ENCODE measurements at places on chromosomes 13 and 19.

GRCh38 chr19:17889609-17890214 is 18.0 kb downstream of the SLC5A5 start:
- no peak for DNase-seq

DNA sequence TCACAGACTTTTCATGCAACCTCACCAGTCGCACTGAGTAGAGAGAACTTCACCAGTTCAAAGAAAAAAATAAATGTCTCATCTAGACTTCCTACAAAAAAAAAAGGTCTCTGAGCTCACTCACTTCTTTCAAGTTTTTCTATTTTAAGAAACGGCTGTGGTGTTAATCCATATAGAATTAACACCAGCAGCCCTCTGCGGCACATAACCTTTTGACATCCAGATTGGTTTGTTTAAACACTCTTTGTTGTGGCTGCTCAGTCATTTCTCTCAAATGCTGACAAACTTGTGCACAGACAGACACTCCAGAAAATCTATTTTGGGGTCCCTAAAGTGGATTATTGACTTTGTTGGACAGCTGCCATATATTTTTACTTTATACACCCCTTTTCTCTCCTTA is 874.9 kb downstream of the EFNB2 start:
- DNase-seq = no peak

DNA sequence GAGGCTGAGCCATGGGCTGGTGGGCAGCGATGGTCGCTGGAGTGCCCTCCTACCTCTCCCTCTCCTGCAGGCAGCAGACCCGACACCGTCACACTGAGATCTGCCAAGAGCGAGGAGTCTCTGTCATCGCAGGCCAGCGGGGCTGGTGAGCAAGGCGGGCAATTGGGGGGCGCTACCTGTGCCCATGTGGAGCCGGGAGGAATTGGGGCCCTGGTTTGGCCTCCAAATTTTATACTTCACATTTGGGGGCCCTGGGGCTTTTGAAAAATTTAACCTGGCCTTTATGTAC is 9.9 kb downstream of the ARHGAP33 start:
- DNase-seq = no peak

GRCh38 chr19:511101-511851 is 4.0 kb downstream of the TPGS1 start:
- peak; percentile 41 for DNase-seq

- no peak for DNase-seq
These were observed 183.5 kb downstream of the SPRY2 start for GRCh38 chr13:80157261-80157932.

GRCh38 chr13:27440408-27440807 is 10.0 kb downstream of the MTIF3 start:
- DNase-seq = no peak

DNA sequence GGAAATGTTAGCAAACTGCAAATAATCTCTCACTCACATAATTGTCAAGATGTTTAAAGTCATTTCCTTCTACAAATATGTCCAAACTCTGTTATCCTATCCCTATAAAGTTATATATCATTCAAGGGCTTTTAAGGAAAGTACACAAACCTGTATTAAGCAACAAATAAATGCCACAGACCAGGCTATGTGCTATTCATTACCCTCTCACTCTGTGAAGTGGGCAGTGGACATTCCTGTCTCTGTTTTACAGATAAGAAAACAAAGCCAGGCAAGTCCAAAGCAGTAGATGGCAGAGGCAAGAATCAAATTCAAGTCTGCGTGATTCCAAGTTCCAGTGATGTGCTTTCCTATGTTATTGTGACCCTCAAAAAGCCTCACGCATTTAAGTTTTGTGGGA is 140.6 kb downstream of the LHFPL6 start:
- DNase-seq = no peak

DNA sequence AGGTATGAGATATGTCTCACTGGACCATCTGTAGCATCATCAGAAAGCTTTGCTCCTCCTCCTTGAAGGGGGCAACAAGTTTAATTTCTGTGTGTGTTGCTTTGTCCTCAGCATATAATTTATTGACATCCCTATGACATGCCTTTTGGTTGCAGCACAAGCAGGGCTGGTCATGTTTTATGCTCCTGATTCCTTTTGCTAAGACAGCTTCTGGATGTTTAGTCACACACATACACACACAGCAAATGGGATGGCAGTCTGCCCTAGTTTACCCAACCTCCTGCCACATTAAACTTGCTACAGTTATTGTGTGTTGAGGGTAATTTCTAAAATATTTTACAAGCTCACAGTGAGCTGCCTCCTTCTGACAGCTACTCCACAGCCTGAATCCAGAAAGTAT is 217.9 kb upstream of the RXFP2 start:
- DNase-seq = no peak

- DNase-seq = peak; percentile 89
These were observed 586 bp downstream of the LIG1 start for GRCh38 chr19:48169578-48169938.

DNA sequence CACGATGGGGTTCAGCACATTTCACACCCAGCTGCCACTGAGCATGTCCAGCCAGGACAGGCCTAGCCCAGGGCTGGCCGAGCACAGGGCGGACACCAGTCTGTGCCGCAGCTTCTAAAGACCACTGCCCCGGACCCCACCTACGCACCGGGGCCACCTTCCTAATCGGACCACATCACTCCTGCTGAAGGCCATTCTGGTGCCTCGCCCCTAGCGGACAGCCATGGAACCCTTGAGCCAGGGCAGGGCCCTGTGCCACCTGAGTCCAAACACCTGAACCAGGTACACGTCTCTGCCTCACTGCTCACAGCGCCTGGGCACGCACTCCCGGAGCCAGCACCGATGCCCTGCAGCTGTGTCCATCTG is 8.4 kb upstream of the C13orf46 start:
- no peak for DNase-seq

GRCh38 chr19:22331521-22331920 is 45.3 kb downstream of the ZNF729 start:
- no peak for DNase-seq

DNA sequence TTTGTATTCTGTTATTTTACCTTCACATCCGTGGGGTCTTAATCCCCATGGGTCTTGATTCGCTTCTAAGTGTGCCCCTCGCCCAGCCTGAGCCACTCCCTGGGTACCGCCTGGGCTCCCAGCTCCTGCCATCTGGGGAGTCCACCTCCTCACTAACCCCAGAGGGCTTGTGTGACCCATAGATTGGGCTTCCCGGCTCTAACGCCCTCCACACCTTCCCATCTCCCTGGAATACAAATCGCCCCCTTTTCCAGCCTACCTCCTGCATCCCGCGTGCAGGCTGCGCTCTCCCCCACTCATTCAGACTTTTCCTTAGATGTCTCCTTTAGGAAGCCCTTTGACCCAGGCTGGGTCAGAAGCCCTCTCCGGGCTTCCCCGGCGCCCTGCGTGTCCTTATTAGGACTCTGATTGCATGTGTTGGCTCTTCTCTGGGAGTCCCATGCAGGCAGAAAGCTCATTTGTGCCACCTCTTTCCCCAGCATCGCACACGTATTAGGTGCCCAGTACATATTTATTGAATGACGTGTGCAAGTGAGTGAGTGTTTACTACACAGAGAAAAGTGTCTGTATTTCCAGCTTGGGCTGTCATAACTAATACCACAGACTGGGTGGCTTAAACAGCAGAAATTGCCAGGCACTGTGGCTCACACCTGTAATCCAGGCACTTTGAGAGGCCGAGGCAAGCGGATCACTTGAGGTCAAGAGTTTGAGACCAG is 757 bp downstream of the CCDC124 start:
- no peak for DNase-seq

GRCh38 chr13:104436555-104436954 is 1370.3 kb upstream of the SLC10A2 start:
- DNase-seq = no peak

- DNase-seq = no peak
These were observed 899 bp downstream of the GIPC3 start for GRCh38 chr19:3586127-3586626.

- no peak for DNase-seq
These were observed 104.5 kb downstream of the URI1 start for GRCh38 chr19:30046522-30046921.

- no peak for DNase-seq
These were observed 63.1 kb downstream of the KCNRG start for GRCh38 chr13:50078231-50078894.

- no peak for DNase-seq
These were observed 8.2 kb upstream of the ZNF527 start for GRCh38 chr19:37362733-37363132.

GRCh38 chr13:48429886-48430285 is 17.0 kb upstream of the LPAR6 start:
- no peak for DNase-seq

GRCh38 chr13:90177512-90177911 is 1170.0 kb upstream of the MIR17HG start:
- no peak for DNase-seq

- DNase-seq = no peak
These were observed 85.3 kb downstream of the LRCH1 start for GRCh38 chr13:46638262-46638661.

DNA sequence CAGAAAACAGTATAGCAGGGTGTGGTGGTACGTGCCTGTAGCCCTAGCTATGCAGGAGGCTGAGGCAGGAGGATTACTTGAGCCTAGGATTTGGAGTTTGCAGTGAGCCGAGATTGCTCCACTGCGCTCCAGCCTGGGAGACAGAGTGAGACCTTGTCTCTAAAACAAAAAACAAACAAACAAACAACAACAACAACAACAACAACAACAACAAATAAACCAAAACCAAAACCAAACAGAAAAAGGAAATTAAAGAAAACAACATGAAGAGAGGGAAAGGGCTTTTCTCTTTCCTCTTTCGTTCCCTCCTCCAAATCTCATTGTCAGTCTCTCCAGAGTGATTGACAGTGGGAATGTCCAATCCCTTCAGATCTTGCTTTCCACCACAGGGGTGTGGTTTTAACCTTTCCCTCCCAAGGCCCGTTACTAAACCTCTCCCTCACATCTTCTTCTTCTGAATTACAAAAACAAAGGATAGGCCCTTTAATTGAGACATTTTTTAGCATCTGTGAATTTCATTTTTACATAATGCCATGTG is 341.2 kb downstream of the HS6ST3 start:
- no peak for DNase-seq

GRCh38 chr13:104571161-104571892 is 1505.1 kb upstream of the SLC10A2 start:
- DNase-seq = no peak

GRCh38 chr19:13092606-13093235 is 9.9 kb downstream of the LYL1 start:
- no peak for DNase-seq

- no peak for DNase-seq
These were observed 432.3 kb downstream of the RFC3 start for GRCh38 chr13:34250151-34250670.

DNA sequence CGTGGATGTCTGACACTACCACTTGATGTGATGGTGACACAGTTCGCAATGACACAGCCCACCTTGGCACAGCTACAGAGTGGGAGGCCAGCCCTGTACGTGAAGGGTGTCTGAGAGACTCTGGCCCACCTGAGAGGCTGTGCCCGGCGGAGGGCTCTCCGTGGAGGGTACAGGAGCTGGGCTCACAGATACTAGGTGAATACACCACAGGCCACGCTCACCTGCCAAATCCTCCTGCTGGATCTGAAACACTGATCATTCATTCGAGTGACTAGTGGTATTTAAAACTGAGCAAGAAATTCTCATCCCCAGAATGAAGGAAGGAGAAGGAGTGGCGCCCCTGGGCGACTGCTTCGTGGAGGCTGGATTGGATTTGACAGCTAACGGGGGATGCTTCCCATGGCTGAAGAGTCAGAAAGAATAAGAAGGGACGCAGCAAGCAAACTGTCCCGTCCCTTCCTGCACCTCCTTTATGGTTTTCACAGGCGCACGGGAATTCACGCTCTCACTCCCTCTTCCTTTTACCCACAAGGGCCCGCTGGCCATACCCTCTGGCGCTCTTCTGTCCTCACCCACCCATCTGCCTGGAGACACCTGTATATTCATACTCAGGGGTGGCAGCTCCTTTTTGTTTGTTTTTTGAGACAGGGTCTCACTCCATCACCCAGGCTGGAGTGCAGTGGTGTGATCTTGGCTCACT is 25.0 kb downstream of the CEBPG start:
- DNase-seq = no peak

DNA sequence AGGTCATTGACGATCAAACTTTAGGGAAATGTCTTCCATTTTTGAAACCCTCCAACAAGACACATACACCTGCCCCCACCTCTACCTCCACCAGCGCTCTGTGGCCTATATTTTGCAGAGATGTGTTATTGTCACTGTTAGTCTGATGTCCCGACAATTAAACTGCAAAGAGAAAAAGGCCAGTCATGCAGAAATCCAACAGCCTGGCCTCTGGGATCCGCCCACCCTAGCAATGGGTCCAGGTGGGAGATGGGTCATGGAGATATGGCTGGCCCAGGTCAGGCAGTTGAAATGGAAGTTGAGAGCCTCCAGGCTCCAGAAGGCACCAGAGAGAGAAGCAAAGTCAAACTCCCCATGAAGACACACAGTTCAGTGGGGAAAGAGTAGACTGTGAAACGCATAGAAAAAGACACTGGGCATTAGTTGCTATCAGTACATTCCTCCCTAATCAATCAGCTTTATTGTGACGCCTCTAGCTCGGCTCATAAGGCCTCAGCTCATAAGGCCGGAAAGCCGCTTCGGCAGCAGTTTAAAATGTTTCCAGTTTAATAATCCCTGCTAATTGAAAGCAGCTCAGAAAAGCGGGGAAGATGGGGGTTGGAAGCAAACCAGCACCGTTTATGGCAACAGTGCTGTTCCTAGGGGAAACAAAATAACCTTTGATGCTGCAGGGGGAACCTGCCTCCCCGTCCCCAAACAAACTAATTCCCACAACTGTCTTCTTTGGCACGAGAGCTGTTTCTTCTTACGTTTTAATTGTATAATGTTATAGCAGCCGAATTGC is 239.7 kb upstream of the ZNF507 start:
- DNase-seq = no peak

GRCh38 chr13:45143346-45143751 is 23.0 kb downstream of the GTF2F2 start:
- no peak for DNase-seq

- peak; percentile 6 for DNase-seq
These were observed 646 bp downstream of the TMEM161A start for GRCh38 chr19:19137556-19138108.

- no peak for DNase-seq
These were observed at the start of gene ZNF415 for GRCh38 chr19:53132141-53132991. Gene ZNF415 (minus strand): TSS chr19:53132910. CDS start chr19:53122676, 10,234 bp downstream.
